ENCODE measurements at places on chromosomes 3 and 15.

DNA sequence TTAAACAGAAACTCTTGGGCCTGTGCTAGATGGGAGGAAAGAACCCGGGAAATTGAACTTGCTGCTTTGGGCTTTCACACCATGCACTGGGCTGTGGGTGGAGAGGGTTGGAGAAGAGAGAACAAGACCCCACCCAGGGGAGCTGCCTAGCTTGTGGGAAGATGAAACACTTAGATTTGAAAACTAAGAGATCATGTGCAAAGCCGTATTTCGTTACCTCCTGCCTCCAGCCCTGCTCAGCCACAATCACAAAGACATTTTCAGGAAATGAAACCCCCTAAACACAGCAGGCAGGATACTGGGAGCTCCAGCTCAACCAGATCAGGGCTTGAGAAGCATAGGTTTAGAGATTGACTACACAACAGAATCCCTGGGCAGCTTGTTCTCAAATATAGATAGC lies 183.0 kb upstream of the C2CD4B start:
- no peak for DNase-seq

DNA sequence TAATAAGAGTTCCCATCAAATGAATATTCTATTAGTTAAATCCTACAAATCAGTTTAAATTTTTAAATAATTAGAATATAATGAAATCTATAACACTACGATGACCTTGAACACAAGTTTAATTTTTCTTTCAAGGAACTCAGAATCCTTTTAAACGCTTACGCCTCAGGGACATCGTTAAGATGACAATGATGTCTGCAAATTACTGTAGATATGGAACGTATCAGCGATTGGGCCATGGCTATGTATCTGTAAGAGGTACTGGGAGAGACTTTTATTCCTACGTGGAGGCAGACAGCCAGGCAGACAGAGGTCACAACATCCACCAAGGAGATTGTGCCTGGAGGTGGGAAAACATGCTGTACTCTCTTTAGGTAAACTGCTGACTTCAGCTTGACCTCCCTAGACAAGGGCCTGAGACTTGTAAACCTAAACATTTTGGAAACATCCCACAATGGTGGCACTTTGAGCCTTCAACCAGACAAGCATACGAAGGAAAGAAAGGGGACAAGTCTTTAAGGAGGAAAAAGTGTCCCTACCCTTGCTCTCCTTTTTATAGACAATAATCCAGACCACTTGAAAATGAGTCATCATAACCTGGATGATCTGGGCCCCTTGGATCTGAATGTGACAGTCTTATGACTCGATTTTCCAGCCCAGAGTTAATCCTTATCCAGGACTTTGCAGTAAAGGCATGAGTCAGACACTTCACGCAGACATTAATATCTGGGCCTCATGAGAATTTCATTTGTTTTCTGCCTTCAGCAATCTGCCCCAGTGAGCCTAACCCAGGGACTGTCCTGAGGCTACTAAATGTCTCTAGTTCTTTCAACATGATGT lies 6.8 kb upstream of the LDHAL6B start:
- no peak for DNase-seq

DNA sequence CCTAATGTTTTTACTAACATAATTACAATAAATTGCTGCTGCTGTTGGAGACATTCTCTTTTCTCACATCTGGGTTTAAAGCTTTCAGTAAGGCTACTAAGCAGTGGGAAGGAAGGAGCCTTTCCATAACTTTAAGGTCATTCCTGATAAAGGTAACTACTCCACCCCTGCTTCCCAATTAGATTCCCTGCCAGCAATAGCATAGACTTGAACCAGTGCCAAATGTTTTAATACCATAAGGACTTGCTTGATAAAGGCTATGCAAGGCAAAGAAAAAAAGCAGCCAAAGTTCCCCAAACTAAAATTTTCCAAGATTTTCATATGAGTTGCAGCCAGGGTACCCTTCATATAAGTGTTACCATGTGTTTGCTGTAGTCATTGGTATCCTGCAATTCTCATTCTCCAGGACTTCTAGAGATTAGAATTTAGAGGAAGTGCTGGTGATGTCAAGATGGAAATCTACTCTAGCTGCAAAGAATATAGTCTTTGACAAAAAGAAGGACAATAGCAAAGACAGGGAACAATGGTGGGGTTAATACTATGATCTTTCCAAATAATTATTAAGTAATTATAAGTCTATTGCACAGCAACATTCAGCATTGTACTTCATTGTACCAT lies 106.1 kb downstream of the FILIP1L start:
- DNase-seq, result no peak

DNA sequence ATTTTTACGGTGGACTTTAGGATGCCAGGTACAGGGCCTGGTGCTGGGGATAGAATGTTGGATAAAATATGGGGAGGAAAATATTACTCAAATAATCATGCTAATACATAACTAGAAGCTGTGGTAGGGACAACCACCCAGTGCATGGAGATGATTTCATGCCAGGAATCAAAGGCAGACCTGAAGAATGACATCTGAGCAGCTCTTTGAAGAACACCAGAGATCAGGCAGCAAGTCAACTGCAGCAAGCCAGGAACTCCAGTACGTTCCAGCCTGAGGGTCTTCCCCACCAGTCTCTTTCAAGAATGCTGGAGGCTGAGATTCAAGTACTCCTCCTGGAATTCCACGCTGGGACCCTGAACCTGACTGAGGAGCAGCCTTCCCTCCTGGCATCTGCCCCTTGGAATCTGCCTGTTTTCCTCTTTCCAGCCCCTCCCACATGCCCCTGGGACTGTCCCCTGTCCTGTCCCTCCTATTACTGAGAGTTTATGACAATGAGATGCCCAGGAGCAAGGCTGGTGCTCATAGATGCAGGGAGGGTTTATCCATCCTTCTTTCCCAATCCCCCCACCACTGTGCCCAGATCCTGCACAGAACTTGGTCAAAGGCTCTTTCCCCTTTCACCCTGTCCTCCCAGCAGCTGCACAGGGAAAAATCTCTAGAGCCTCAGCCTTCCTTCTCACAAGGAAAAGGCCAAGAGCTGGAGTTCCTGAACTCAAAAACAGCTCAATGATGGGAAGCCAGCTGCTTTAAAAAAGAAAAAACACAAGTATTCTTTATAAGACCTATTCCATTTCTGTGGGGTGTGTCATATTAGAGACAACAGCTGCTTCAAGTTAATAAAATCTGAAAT lies 68.0 kb downstream of the PDZRN3 start:
- no peak for DNase-seq

DNA sequence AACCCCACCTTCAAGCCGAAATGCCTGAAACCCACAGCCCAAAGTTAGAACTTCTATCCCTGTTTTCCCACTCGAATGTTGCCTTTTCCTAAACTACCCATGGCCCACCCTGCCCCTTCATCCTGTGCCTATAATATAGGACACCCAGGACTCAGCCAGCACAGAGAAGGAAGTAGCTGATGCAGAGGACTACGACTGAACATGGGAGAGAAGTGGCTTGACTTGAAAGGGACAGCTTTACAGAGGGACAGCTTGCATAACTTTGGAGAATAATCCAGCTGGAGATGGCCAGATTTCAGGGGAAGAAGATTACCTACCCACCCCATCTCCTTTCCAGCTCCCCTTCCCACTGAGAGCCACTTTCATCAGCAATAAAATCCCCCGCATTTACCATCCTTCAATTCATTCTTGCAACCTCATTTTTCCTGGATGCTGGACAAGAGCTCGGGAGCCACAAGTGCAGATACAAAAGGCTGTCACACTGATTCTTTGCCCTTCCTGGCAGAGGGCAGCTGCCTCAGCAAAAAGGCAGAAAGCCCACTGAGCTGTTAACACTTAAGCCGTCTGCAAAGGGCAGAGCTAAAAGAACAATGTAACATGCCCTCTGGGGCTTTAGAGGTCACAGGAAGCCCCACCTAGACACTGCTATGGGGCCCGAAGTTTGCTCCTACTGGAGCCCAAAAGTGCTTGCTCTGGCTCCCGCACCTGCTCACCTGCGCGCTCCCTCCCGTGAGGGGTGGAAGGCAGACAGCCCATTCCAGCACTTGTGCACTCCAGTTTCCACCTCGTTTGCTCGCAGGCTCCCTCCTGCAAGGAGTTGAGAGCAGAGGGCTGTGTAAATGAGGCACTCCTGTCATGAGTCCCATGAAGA lies 224.0 kb downstream of the TBC1D5 start:
- no peak for DNase-seq

GRCh38 chr15:30001602-30002001 lies 81.2 kb upstream of the GOLGA8J start:
- no peak for DNase-seq

- no peak for DNase-seq
Observed at GRCh38 chr3:174498638-174499037, 360.5 kb upstream of the NAALADL2 start.

- no peak for DNase-seq
Observed at GRCh38 chr15:78909160-78909695, 35.6 kb downstream of the CTSH start.

- DNase-seq, result no peak
Observed at GRCh38 chr15:40096094-40096891, 12.4 kb downstream of the BMF start.

DNA sequence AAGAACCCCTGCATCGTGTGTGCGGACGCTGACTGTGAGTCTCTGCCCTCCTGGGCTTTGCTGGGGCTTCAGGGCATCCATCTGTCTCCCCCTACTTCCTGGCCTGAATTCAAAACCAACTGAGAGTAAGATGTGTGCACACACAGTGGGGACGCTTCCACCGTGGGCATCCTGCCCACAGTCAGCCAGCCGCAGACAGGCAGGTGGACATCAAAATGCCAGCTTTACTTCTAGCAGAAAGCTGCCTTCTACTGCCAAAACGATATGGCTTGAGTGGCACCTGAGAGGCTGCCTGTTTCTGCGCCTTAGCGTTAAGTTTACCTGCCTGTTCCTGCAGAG lies 18.5 kb downstream of the ALDH1A3 start:
- DNase-seq, result no peak

DNA sequence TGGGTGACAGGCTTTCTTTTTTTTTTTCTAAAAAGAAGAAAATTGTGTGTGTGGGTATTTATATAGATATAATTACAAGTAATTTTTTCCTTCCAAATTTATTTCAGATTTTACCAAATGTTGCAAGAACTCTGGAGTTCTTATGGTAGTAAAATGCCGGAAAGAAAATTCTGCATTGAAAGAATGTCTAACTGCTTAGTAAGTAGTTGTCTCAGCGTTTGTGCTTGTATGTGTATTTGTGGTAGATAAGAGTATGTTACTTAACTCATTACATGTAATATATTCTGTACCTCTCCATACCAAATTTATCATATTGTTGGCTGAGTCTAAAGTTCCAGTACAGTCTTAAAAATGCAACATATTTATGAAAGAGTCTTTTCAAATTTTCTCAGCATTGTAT lies 32.3 kb upstream of the ZCWPW2 start:
- DNase-seq, result no peak

DNA sequence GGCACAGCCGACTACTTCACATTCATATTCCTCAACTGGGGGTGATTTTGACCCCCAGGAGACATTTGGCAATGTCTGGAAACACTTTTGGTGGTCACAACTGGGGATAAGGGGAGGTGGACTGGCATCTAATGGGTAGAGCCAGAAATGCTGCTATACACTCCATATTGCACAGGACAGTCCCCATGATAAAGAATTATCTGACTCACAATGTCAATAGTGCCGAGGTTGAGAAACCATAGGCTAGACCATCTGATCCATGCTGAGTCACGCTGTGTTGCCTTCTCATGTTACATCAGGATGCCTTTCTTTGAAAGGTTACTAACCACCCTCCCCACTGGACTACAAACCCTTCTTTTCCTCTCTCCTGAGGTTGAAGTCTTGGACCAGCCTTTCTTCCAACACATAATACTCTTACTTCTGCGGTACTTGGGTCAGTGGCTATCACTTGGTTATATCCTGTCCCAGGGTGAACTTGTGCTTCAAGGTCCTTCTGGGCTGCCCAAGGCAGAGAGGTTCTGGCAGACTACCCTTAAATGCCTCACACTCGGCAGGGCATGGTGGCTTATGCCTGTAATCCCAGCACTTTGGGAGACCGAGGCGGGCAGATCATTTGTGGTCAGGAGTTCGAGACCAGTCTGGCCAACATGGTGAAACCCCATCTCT lies 68.8 kb downstream of the CTNNB1 start:
- DNase-seq, result no peak

All from ascending aorta (tissue), 2 donors.